ENCODE measurements at places on chromosomes 3 and 15. TPM values are rescaled to one million over a fixed set of nuclear protein-coding genes. Genes with fewer than 3 reads are reported as not detected.

UBA7 gene
- 112 TPM for total RNA-seq

DCLK3 gene
- 0.80 TPM for total RNA-seq

SLC27A2 gene
- 5.9 TPM for total RNA-seq

AAGAB gene
- 26.5 TPM for total RNA-seq

C2CD4A gene
- total RNA-seq = 0.34 TPM

PLIN1 gene
- 0.43 TPM for total RNA-seq

SLCO2A1 gene
- 131 TPM for total RNA-seq

CLDN16 gene
- 2.0 TPM for total RNA-seq

ACP3 gene
- total RNA-seq = 19.9 TPM

TRH gene
- 0.40 TPM for total RNA-seq

DNA sequence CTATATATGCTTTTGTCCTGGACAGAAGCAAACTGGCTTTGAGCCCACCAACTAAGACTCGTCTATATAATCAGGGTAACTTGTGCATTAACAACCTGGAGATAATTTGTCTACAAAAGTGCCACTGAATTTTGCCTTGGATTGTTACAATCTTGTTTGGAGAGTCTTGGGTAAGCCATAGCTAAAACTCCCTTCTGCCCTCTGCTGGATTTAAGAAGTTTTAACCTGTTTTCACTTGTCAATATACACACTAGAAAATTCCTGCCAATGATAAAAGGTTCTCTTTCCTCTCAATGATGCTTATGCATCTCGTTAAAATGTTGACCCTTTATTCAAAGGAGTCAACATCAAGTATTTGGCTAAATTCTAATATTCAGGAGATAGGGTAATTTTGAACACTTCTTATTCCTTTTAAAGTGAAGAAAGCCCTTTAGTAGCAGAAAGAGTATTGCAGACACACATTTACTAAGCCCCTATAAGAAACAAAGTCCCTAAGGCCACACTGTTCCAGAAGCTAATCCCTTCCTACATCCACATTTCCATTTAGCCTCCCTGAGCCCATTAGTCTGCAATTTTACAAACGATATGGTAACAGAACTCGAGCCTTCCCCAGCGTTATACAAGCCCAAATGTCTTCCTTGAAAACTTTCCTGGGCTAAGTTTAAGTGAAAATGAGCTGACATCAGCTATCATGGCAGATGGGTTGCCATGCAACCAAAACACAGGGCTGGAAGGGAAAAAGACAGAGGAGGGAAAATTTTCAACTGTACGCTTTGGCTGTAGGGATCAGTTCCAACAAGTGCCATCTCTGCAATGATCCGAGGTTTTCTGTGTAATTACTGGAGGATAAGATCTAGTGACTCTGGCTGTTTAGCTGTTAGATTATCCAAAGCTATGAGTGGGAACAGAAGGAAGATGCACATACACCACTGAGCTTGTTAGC is 75.9 kb upstream of the FGF12 start:
- no peak for DNase-seq

DNA sequence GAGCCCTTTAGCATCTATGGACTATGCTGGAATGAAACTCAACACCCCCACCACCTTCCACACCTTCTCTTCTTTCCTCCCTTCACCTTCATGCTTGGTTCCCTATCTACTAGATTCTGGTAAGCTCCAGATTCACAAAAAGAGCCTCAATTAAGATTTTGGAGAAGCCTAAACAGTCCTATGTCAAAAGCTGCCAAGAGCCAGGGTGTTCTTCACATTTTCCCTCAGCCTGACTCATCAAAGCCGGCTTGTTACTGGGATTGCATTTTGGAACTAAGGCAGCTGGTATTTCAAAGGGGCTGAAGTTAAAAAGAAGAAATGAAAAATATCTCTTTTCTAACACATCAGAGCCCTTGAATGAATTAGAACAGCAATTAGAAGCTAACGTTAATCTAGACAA is 247.7 kb downstream of the MYRIP start:
- DNase-seq = no peak

- no peak for DNase-seq
Observed at GRCh38 chr15:36136049-36136448, 443.4 kb upstream of the CDIN1 start.

DNA sequence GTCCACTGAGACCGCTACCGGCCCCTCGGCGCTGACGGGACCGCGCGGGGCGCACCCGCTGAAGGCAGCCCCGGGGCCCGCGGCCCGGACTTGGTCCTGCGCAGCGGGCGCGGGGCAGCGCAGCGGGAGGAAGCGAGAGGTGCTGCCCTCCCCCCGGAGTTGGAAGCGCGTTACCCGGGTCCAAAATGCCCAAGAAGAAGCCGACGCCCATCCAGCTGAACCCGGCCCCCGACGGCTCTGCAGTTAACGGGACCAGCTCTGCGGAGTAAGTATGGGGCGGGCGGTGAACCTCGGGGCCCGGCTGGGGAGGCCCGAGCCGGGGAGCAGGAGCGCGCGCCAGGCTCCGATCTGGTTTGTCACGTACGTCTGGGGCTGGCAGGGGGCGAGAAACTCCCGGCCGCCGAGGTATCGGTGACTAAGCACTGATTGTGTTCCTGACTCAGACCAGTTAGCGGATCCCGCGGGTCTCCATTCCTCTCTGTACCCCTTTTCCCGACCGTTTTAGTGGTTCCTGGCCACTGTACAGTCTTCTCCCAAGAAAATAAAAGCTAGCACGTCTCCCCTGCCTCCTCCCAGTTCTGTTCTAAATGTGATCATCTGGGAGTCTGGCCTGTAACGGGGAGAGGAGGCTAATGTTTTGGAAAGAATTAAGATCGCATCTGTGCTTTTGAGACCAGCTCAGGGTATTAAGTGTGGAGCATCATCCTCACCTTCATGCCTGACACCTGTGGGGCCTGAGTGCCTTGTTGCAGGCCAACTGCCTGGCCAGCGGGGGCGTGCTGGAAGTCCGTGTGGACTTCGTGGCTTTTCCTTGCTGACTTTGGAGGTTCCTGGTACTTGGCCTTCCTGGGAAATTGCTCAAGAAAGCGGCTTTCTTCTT is 691 bp downstream of the MAP2K1 start:
- DNase-seq = peak; percentile 63

DNA sequence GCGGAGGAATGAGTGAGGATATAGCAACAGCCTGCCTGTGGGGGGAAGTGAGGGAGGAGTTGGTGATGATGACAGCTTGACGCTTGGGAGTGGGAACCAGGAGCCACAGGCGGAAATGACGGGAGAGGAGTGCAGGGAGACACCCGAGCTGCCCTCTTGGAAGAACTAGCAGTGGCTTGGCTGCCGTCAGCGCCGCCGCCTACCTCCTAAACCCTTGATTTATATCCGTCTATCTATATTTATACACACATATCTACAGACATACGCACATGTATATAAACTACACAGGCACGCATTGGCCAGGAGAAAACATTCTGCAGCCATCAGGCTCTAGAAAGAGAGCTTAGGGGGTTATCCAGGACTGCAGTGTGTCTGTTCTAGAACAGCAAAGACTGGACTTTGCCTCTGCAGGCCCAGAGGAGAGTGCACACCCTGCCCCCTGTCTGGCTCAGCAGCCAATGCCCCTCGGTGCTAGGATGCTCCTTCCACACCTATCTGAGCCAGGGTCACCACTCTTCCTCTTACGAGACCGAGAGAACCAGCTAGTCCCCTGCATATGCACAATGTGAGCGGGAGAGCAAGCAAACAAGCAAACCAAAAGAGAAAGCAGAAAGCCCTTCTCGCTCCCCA is 45.3 kb upstream of the MAGEF1 start:
- peak; percentile 88 for DNase-seq

GRCh38 chr3:46878781-46879436 is 1.4 kb downstream of the PTH1R start:
- DNase-seq = no peak

DNA sequence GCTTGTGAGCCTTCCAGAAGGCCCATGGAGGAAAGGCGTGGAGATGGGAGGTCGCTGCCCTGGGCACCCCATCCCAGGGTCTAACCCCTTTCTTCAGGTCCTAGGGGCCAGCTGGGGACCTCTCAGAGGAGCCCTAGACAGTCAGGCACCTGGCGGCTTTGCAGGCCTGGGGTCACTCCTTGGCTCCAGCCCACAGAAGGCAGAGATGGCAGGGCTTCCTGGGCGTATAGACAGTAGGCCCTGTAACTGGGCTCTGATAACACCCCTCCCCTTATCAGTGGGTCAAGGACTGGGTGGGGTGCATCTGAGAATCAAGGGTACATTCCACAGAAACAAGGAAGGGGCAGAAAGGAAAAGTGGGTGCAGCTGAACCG is 16.7 kb downstream of the ZDHHC19 start:
- DNase-seq = no peak

DNA sequence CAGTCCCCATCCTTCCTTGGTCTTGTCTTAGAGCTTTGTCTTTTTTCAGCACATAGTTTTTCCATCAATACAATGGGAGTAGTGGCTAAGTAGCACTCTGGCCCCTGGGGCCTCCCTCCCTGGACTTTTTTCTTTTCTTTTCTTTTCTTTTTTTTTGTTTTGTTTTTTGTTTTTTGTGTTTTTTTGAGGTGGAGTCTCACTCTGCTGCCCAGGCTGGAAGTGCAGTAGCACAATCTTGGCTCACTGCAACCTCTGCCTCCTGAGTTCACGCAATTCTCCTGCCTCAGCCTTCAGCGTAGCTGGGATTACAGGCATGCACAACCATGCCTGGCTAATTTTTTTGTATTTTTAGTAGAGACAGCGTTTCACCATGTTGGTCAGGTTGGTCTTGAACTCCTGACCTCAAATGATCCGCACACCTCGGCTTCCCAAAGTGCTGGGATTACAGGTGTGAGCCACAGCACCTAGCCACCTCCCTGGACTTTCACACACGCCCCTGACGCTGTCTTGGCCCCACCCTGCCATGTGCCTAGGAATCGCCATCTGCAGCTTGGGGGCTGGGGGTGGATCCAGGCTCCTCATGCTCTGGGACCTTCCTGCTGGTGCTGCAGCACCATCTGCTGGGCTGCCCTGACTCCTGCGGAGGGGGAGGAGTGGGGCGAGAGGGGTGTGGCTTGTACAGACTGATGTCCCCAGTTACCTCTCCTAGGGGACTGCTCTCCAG is 2.8 kb downstream of the C15orf39 start:
- DNase-seq = peak; percentile 91

DNA sequence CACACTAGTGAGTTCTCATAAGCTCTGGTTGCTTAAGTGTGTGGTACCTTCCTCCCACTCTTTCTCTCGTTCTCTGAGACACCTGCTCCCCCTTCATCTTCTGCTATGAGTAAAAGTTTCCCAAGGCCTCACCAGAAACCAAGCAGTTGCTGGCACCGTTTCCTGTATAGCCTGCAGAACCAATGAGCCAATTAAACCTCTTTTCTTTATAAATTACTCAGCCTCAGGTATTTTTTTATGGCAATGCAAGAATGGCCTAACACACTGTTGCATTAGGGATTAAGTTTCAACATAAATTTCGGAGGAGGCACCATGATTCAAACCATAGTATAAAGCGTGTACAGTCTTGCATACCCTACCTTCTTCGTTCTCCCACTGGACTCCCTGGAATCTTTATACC is 252.3 kb upstream of the CHRM5 start:
- no peak for DNase-seq

GRCh38 chr3:72401005-72401545 is 447.2 kb downstream of the SHQ1 start:
- no peak for DNase-seq

DNA sequence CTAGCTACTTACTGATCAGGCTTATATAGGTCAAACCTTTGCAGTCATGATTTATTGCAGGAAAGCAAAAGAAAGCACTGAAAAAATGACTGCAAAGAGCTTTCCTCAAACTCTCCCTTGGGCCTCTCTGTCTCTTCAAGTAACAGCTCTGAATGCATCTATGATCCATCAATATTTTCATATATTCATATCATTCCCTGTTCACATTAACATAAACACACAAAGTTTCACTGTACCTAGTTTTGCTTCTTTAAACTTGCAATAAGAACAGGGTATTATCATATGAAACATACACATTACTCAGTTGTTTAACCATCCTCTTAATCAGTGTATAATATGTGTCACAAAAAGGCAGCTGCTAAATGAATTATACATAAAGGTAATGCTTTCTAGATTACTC is 107.9 kb upstream of the ARL6 start:
- no peak for DNase-seq

DNA sequence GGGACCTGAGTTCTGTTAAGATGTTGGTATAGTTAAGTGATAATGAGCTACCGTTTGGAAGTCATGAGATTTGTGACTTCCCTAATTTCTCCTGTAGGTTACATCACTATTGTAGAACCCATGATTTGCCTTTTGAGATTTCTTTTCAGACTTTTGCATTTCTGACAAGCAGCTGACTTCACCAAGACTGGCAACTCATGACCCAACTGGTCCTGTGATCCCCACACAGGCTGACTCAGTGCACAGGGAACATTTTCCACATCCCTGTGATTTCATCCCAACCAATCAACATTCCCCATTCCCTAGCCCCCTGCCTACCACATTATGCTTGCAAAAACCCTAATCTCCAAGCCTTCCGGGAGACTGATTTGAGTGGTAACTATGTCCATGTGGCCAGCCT is 242.1 kb upstream of the PDZRN3 start:
- DNase-seq = no peak

DNA sequence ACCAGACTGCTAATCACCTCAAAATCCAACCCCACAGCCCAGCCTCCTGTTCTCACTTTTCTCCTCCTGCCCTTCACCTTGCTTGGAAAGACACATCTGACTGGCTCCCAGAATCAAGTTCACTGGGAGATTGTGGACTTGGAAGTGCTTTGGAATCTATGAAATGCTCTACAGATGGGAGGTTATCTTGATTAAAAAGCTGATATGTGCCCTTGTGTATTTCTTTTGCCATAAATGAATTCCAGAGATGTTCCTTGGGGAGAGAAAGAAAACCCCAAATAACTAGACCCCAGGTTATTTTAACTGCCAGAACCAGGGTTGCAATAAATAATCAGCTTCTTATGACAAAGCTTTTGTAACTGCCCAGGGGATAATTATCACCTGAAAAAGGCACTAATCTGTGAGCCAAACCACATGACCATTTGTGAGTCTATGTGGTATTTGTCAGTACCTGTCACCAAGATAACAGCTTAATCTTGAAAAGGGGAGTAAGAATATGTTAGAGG is 21.7 kb upstream of the ARHGEF3 start:
- no peak for DNase-seq

GRCh38 chr15:91627473-91628278 is 225.8 kb upstream of the SLCO3A1 start:
- DNase-seq = peak; percentile 95

GRCh38 chr15:43771816-43772215 is 5.0 kb downstream of the ELL3 start:
- DNase-seq = no peak

- DNase-seq = no peak
Observed at GRCh38 chr15:23645371-23646164, 2.1 kb downstream of the MAGEL2 start.

DNA sequence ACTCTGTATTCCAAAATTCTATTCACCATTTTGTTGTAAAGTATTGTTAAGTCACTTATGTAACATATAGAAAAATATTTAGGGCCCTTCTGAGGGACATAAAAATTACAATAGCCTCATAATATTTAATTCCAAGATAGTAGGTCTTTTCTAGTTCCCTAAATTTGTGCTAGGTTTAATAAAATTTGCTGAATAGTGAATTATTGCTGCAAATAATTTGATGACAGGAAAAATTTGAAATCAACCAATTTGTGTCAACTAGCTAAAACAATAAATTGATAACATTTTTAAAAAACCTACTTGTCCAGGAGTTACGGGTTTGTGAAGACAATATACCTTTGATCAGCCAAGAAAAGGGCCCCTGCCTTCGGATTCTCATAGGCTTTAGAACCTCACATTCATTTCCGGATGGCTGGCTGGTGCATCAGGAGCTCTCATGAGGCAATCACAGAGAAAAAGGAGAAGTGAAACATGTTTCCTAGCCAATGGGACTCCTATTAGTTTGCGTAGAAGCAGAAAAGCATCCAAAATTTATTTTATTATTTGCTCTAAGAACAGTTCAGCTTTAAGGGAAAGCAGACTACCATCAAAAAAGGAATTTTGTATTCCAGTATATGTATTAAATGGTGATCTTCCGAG is 177.2 kb downstream of the LRRC3B start:
- no peak for DNase-seq

Measured in lung (tissue), 17 donors.